ENCODE measurements at places on chromosomes 16 and 17.

DNA sequence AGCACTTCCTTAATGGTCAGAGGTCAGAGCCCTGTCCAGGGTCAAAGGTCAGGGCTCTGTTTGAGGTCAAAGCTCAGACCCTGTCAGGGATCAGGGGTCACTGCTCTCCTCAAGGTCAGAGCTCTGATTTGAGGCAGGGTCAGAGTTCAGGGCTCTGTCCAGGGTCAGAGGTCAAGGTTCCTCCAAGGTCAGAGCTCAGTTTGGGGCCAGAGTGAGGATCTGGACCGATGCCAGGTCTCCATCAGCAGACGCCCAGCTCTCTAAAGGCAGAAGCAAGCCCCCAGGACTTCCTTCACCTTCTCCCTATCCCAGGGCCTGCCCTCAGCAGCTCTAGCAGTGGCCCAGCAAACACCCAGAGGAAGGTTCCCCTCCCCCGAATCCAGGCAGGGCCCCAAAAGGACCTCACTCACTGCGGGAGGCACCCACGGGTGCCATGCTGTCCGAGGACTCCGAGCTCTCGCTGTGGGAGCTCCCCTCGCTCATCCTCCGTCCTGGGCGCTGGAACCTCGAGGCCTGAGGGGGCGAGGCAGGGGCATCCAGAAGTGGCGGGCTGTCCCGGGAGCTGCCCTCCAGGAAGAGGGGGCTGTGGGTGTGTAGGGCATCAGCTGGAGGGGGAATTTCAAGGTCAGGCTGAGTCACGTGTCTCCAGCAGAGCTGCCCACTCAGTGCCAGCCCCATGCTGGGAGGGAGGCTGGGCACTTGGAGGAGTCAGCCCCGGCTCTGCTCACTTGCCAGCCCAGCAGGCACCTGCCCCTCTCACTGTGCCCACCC is 26.7 kb downstream of the PIMREG start:
- no peak for DNase-seq

DNA sequence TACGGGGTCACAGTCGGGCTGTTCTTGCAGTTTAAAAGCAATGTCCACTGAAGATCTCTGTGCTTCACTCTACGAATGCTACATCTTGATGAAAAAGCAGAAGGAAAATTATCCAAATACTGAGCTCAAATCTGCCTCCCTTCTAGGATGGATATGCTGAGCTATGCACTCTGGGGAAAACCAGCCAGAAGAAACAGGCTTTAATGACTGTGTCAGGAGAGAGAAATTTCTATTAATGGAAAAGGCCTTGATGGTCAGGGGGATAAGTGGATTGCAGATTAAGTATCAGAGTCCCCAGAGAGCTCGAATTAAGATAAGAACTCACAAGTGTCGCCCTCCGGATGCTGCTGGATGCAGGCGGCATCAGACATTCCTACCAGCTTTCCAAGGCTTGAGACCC is 39.6 kb upstream of the RCVRN start:
- no peak for DNase-seq

DNA sequence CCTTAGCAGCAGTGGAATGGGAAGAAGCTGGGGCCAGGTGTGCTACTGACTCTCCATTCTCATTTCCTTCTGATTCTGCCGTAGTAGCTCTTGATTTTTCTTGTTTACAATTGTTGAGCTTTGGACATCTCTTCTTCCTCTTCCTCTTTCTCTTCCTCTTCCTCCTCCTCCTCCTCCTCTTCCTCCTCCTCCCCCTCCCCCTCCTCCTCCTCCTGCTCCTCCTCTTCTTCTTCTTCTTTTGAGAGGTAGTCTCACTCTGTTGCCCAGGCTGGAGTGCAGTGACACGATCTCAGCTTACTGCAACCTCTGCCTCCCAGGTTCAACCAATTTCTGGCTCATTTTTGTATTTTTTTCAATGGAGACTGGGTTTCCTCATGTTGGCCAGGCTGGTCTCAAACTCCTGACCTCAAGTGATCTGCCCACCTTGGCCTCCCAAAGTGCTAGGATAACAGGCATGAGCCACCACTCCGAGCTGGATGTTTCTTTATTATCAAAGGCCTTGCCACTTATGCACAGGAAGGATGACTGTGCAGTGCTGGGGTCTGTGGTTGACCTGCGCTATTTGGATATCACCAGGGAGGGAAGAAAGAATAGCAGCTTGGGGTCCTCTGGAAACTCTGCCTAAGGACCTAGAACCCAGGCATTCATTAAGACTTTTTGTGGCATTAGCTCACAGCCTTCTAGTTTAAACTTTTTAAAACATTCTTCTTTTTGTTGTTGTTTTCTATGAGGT is 127.8 kb upstream of the KCNJ16 start:
- no peak for DNase-seq

DNA sequence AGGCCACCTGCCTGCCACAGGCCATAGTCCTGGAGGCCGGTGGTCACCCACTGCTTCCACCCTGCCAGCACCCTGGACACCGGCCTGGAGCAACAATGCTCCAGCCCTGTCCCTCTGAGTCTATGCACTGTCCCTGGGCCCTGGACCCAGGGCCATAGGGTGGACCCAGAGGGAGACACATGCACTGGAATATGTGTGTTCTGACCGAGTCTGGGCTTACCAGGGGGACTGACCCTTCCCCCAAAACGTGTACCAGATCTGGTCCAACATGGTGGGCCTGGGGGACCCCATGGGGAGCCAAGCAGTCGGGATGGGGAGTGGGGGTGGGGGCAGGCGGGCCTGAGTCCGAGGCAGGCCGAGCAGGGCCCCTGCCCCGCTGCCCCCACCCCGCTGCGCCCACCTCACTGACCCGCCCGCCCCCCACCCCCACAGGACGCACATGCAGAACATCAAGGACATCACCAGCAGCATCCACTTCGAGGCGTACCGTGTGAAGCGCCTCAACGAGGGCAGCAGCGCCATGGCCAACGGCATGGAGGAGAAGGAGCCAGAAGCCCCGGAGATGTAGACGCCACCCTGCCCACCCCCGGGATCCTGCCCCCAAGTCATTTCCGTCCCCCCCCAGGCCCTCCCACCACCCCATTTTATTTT is 357.4 kb downstream of the SEC14L1 start:
- DNase-seq: no peak

- no peak for DNase-seq
These were observed 37.1 kb downstream of the AMFR start for GRCh38 chr16:56388209-56388608.

GRCh38 chr16:90015586-90016338 is 3.5 kb downstream of the DBNDD1 start:
- no peak for DNase-seq

DNA sequence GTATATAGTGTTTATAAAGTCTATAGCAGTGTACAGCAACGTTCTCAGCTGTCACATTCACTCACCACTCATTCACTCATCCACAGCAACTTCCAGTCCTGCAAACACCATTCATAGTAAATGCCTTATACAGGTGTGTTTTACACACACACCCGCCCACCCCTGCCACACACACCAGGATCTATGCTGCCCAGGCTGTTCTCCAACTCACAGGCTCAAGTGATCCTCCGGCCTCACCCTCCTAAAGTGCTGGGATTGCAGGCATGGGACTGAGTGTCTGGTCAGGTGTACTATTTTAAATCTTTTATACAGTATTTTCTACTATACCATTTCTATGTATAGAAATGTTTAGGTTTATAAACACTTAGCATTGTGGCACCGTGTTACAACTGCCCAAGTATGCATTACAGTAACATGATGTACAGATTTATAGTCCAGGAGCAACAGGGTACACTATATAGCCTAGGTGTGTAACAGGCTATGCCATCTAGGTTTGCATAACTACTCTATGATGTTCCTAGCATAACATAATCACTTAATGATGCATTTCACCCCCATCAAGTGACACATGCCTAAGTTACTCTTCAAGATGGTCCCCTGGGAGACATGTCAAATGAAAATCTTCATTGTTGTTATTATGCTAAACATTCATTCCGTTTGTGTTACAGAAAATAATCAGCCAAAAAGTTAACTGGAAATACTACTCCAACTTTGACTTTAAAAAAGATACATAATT is 42.5 kb downstream of the CREBBP start:
- DNase-seq: no peak

DNA sequence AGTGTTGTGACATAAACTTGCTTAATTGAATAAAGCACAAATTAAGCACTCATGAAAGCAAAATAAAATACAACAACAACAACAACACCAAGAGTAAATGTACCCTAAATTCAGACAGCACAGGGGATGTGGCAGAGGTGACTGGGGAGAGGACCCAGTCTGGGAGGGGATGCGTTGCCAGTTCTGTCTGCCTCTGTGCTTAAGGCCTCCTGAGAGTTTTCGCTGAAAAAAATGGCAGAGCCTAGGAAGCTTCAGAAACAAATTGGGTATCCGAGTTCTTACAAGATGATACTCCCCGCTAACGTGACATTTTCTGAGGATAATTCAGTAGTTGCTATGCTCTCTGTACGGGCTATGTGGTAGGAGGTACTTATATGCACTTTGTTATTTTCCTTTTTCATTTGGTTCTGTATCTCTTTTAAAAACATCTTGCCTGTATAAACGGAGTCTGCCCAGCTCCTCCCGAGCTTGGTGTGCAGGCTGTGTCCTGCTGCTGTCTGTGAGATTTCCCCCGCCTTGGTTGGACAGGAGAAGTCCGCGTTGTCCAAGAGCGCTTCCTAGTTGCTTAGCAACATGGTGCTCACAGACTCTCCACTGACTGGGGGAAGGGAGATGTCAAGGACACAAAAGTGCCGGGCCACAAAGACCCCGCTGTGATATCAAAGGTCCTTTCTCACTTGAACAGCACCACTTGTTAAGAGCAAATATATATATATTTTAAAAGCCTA is 134.2 kb upstream of the CPHXL start:
- DNase-seq: no peak

DNA sequence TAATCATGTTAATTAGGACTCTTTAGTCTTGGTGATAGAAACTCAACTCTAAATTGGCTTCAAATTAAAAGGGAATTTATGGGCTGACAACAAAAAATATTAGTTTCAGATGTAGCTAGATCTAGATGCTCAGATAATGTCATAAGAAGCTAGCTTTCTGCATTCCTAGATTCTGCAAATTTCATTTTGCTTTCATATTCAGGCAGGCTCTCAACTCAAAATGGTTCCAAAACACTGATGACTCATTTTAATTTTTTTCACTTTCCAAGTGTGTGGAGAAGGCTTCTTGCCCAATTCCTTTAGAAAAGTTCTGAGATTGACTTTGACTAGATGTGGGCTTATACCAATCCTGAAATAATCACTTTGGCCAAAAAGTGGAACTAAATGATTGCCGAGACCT is 236.7 kb upstream of the GOT2 start:
- DNase-seq: no peak

DNA sequence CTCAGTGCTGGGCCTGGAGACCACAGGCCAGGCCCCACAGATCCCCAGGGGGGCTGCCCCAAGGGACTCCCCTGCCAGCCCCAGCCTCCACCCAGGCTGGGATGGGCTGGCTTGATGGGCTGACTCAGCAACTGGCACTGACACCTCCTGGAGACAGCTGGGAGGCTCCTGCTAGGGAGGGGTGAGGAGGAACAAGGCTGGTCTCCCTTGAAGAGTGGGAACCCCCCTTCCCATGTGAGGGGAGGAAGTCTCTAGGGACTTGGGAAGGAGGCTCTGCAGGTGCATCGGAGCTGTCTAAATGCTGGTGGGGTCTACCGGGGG is 10.4 kb downstream of the NHERF1 start:
- no peak for DNase-seq

All from tibial nerve (tissue), 4 donors.